ENCODE measurements at places on chromosomes 3 and 15.

DNA sequence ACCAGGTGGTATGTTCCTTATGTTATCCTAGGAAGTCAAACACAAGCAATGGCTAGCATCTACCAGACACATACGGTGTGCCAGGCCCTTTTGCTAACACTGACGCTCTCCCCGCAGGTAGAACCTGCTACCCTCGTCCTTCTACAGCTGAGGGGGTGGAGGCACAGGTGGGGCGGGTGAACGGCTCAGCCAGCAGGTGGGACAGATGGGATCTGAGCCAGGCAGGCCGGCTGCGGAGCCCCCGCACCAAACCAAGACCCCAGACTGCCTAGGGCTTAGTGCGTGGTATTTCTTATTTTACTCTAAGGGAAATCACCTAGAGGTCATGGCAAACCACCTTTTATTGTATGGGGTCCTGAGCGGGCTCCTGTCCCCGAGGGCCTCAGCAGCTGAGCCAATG lies 53.9 kb upstream of the PCSK6 start:
- DNase-seq, result no peak

DNA sequence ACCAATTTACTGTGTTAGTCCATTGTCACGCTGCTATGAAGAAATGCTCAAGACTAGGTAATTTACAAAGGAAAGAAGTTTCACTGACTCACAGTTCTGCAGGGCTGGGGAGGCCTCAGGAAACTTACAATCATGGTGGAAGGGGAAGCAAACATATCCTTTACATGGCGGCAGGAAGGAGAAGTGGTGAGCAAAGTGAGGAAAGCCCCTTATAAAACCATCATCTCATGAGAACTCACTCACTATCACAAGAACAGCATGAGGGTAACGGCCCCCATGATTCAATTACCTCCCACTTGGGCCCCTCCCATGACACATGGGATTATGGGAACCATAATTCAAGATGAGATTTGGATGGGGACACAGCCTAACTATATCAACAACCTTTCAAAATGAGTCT lies 20.2 kb downstream of the USF3 start:
- no peak for DNase-seq

DNA sequence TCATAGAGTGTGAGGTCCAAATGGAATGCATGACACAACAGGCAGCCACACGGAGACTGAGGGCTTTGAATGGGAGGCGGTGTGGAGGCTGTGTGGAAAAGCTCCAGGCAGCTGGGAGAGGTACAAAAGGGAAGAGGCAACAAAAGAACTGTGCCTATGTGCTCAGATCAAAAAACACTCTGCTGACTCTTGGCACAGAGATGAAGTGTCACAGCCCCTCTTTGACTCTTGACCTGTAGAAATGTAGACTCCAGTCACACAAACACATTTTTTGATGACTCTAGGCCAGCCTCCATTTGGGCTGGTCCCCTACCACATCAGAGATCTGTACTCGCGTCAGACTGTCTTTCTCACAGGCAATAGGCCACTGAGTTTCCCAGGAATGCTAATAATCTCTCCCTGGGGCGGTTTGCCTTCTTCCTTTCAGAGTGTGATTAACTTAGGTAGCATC lies 456.0 kb downstream of the TUSC7 start:
- DNase-seq, result no peak

DNA sequence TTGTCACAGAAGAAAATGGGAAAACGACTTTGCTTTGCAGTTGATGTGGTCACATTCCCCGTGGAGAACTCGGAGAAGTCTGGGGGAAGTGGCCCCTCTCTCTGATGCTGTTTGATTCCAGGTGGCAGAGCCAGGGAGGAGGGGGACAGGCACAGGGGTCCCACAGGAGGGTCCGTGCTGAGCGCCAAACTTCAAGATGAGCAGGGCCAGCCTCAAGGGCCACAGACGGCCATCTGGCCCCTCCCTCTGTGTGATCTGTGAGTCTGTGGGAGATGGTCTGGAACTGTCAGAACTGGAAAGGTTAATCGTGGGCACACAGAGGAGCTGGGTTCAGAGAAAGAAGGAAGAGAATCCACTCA lies 23.1 kb upstream of the CORO2B start:
- DNase-seq, result no peak

GRCh38 chr15:46872286-46872980 lies 844.9 kb upstream of the SEMA6D start:
- no peak for DNase-seq

DNA sequence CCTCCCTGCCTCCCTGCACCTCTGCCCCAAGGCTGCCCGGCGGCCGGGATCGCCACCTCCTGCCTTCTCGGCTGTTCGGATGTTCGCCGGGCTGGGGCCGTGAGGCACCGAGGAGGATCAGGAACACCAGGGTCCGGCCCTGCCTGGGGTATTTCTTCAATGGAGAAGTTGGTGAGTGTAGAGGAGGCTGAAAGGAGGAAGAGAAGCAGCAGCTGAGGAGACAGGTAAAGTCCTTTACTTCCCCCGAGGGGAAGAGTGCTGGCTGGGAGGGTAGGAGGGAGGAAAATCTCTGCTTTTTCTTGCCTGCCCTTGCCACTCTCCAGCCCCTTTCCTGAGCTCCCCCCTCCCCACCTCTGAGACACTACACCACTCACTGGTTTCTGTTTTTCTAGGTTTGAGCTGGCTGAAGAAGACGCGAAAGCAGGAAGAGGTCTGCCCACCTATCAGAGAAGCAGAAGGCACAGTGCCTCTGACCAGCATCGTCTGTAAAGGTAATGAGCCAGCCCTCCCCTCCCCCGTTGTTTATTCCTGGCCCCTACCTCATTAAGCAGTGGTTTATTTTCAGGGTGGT lies 519 bp downstream of the ASB7 start:
- DNase-seq, result no peak

DNA sequence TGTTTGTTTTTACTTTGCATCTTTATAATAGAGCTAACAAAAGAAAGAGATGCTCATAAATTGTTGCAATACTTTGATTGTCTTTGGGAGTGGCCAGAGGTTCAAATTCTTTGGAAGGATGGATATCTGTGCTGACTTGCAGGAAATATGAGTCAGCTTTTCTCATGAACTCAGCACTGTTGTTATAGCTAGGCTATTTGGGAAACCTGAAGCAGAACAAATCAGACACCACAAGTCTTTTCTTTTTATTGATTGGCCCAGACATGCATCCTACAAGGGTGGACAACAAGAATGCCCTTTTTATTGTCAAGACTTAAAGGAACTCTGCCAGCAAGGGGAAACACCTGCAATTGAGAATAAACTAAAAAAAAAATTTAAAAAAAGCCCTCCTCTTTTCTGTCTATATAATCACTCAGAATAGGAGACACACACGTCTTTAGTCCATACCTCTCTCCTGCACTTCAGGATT lies 4.6 kb upstream of the DENND4A start:
- peak; percentile 28 for DNase-seq
